NCI-H2081 (cell line): ENCODE measurements at places on chromosomes 7 and 10.

DNA sequence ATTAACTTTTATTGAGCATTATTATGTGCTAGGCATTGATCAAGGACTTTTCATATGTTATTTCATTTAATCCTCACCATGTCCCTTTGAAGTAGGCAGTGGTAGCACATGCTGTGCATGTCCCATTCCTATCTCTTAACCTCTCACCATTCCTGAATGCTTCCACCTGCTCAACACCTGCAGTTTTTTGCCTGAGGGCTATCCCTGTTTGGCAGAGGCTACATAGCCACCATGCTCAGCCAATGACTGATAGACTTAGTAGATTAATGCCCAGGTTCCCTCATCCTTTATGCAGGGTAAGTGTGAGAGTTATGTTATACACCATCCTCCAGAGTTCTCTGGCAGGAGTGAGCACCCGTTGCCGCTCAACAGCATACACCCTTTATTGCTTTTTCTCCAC lies 387.8 kb downstream of the BBS9 start:
- peak; percentile 90 for DNase-seq

DNA sequence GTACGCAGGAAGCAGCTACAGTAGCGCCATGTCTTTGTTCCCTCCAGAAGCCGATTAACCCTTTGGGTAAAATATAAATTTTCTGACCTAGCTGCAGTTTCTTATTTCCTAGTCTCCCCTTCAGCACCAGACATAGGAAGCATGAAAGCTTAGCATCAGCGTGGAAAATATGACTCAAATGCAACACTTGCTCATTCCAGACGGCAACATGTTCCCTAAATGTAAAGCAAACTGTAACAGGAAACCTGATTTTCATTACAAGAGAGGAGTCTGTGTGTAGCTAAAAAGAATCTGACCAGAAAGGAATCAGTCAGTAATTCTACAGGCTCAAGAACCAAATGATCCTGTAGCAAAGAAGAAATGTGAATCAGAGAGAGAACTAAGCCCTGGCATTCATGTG lies 219.2 kb downstream of the C7orf25 start:
- DNase-seq, result no peak

DNA sequence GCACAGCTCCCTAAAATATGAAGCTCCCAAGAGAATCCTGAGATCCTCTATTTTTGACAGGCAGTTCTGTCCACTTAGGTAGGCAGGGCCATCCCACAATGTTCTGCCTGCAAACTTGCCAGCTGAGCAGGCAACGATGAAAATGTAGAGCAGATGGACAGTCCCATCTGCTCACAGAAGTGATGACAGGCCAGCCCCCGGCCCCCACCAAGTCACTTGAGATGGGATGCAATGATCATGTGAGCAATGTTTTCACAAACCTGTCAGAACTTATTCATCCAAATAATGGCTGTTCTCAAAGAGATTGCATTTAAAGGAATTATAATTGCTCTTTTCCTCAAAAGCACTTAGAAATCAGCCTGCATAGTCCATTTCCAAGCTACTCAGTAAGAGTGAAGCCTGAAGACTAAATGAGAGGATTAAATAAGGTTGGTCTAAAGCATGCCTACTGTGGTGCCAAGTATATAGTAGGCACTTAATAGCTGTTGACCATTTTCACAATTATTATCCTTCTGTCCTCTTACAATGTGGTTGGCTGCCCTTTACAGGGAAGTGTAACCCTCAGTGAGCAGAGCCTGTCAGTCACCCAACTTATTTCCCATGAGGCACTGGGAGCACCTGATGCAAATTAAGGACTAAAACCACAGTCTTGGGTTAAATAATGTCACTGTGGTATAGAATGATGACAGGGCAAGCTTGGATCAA lies 301.2 kb downstream of the FGFR2 start:
- DNase-seq, result no peak

DNA sequence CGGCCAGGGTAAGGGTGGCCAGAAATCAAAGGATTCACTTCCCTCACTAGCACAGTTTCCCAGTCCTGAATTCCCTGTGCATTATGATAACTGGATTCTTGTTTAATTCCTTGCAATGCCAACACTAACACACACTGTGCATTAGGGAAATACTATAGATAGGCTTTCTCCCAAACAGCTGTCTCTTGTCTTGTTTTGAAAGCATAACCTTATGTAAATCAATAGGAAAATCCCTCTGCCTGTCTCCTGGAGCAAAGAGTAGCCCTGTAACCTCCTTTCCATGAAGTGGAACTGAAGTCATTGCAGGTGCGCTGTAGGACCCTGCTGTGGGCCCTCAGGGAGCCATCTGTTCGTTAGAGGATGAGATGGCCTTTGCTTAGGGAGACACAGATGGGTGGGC lies 82.8 kb upstream of the FAM171A1 start:
- no peak for DNase-seq

DNA sequence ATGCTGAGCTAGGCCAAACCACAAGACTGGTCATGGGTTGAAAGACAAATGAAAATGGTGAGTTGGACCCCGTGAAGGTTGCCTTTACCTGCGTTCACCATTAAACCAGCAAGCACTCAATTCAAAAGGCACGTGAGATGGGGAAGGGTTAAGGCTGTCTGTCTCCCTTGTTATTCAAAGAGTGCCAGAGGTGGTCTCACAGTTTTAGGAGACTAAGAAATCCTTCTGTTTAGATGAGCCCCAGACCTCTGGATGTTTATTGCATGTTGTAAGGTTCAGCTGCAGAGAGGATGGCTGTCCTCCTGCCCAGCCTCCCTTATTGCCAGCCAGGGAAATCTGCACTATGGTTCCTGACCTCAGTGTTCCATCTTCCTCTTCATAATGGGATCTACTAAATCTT lies 498.0 kb upstream of the CELF2 start:
- DNase-seq, result no peak

- no peak for DNase-seq
Measured at GRCh38 chr7:28157076-28157745, 23.4 kb downstream of the JAZF1 start.

- DNase-seq, result no peak
Measured at GRCh38 chr7:42550706-42551470, 313.9 kb upstream of the GLI3 start.

DNA sequence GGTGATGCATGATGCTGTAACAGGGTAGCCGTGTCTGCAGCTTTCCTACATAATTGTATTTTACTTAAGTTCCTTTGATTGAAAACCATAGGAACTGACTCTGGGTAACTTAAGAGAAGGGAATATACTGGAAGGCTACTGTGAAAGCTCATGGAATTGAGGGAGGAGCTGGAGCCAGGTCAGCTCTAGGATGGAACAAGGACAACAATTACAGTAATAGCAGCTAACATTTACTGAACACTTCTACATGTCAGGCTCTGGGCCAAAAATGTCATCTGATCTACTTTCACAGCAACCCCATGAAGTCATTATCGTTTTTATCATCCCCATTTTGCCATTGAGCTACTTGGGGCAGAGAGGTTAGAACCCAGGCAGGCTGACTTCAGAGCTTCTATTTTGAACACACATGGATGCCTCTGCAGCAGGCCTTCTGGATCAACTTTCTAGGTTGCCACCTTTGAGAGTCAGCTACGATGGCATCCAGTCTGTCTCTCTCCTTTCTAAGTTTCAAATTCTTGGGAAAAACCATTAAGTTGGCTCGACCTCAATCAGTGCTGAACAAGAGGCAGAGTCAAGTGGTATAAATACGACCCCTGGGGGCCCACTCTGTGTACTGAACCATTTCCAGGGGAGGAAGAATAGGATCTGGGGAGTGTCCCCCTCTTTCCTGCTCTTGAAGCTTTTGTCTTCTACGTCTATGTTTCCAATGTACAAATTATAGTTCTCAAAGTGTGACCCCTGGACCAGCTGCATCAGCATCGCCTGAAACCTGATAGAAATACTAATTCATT lies 272.3 kb upstream of the PLPP4 start:
- no peak for DNase-seq
